ENCODE measurements at places on chromosomes 16 and 17.
A peak's percentile ranks its signal among the peaks of the same experiment; 100 is the strongest.

DNA sequence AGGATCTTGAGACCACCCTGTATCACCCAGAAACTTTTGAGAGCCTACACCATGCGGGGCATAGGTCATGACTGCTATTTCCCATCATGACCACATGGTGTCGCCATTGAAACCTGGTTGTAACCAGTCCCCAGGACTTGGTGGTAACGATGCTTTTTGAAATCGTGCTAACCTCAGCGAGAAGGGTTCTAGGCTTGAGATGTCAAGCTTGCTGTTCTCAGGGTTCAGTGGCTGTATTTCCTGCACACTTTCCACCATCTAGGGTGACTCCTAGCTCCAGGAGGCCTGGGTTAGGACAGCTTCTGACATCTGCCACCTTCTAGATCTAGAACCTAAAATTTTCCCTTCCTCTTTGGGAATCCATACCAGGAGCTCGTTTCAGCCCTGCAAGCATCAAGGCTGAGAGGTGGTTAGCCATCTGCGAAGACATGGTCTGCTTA lies 13.0 kb upstream of the SPNS3 start:
- DNase-seq: peak; percentile 82

- no peak for DNase-seq
Measured at GRCh38 chr16:55529018-55529417, 20.1 kb downstream of the LPCAT2 start.

- no peak for DNase-seq
Measured at GRCh38 chr17:39739885-39740356, 2.2 kb downstream of the GRB7 start.

DNA sequence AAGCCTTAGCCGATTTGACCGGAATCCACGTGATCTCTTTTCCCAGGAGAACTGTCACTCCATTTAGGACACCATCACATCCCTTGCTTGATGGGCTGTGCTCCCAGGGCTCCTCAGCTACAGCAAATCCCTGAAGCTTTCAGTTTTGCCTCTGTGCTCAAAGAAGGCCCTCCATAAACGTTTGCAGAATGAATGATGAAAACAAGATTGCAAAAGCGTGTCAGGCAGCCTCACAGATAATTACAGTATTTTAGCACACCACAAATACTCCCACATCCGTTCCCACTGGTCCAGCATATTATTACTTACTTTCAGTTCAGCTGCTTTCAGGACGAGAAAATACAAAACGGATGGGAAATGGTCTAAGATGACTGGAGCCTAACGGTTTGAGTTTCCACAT lies 84.6 kb downstream of the USP31 start:
- DNase-seq: peak; percentile 42

DNA sequence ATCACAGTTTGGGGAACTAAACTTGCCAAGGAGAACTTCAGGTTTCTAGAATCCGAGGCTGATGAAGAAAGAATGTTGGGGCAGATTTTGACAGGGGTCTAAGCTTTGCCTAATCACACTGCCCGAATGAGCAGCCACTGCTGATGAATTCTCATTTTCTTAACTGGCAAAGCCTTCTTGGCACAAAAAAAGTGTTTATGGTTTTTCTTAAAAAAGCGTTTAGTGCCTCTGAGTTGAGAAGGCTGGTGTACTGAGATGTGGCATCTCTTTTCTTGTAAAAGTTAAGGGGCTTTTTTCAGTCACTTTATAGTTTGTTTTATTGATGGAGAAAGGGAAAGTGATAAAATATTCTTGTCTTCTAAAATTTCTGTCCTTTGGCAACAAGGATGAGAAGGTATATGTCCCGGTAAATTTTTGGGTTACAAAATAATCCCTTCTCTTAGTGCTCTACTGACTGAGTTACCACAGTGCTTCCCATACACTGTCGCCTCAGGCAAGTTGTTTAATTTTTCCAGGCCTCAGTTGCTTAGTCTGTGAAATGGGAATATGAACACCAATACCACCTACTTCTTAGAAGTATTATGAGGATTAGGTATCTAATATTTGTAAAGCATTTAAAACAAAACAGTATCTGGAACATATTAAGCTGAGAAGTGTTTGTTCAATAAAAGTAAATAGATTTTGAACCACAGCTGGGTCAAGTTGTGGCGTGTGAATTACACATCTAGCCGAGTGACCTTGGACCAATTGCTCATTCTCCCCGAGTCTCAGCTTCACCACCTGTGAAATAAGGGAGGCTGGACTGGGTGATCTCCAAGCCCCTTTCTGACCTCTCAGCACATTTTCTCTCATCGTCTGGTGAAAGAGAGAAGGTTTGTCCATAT lies 320.8 kb downstream of the HAPSTR1 start:
- no peak for DNase-seq

DNA sequence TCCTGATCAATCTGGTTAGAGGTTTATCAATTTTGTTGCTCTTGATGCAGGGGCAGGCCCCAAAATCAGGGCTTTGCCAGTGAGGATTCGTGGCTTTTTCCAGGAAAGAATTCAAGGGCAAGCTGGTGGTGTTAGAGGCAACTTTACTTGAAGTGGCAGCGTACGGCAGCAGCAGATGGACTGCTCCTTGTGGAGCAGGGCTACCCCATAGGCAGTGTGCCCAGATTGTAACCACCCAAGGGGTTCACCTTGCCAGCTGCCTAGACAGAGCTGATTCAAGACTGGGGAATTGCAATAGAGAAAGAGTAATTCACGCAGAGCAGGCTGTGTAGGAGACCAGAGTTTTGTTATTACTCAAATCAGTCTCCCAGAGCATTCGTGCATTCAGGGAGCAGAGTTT lies 16.7 kb downstream of the DRC7 start:
- no peak for DNase-seq

GRCh38 chr16:28189245-28189644 lies 22.5 kb downstream of the XPO6 start:
- DNase-seq: peak; percentile 62

GRCh38 chr16:79816081-79816497 lies 215.6 kb upstream of the MAF start:
- DNase-seq: no peak

GRCh38 chr16:89685916-89686315 lies 573 bp upstream of the CDK10 start:
- no peak for DNase-seq

DNA sequence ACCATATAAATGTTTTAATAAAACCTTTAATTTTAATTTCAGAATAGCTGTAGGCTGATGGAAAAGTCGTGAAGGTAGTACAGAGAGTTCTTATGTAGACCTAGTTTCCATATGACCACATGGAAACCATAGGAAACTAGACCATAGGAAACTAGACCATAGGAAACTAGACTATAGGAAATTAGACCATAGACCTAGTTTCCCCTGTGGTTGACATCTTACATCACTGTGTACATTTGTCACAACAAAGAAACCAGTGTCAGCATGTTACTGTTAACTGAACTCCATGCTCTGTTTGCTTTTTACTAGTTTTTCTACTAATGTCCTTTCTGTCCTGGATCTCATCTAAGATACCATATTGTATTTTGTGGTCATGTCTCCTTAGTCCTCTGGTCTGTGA lies 14.6 kb downstream of the NUDT7 start:
- peak; percentile 42 for DNase-seq

DNA sequence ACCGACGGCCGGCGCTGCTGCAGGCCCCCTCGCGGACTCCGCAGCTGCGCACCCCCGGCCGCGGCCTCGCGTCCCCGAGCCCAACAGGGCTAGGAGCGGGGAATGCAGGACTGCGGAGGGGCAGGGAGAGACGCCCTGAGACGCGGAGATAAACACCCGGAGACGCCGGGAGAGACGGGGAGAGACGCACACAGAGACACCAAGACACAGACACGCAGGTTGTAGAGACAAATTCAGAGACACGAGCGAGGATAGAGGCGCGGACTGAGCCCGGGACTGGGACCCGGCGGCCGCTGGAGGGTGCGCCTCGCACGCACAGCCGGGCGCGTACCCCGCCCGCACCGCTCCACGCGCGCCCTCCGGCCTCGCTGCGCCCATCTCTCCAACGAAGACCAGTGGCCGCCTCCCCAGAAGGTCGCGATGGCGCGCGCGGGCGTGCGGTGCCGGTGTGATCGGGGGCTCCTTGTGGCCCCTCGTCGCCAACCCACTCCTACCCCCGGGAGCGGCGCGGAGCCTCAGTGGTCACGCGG lies 902 bp downstream of the STAC2 start:
- DNase-seq: no peak

- DNase-seq: no peak
Measured at GRCh38 chr17:14871921-14872320, 393.2 kb downstream of the PMP22 start.

GRCh38 chr16:31400191-31400590 lies 7.1 kb downstream of the ITGAD start:
- peak; percentile 49 for DNase-seq

DNA sequence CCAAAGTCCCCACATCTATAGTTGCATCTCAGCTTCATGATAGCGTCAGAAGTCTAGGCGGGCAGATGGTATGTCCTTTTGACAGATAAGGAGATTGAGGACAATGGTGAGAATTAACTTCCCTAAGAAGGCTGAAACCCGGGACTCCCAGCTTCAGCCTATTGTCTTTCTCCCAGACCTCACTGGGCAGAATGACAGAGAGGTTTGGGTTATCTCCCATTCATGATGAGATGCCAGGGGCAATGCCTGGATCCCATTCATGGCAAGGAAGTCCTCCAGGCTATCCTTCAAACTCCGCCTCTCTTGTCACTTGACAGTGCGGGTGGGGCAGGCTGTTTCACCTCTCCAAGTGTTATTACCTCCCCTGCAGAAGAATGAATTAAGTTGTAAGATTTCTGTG lies 100.3 kb downstream of the IRX5 start:
- DNase-seq: no peak

DNA sequence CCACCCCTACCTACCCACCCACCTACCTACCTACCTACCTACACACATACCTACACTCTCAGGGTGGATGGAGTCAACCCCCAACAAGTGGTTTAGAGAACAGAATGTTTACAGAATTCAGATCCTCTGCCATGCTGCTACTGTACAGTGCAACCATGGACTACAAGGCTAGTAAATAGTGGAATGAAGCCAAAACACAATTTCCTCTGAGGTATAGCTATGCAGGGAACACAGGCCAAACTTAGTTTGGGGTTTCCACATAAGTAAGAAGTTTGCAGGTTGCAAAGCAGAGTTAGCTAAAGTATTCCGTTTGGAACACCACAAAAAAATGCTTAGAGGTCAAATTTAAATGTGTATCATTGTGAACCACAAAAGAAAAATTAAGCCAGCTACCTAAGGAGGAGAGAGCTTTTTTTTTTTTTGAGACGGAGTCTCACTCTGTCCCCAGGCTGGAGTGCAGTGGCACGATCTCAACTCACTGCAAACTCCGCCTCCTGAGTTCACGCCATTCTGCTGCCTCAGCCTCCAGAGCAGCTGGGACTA lies 2.7 kb upstream of the AP1G1 start:
- no peak for DNase-seq

- DNase-seq: no peak
Measured at GRCh38 chr16:2808181-2808580, 8.9 kb upstream of the PRSS21 start.

- no peak for DNase-seq
Measured at GRCh38 chr16:72942021-72942420, 105.9 kb downstream of the ZFHX3 start.

DNA sequence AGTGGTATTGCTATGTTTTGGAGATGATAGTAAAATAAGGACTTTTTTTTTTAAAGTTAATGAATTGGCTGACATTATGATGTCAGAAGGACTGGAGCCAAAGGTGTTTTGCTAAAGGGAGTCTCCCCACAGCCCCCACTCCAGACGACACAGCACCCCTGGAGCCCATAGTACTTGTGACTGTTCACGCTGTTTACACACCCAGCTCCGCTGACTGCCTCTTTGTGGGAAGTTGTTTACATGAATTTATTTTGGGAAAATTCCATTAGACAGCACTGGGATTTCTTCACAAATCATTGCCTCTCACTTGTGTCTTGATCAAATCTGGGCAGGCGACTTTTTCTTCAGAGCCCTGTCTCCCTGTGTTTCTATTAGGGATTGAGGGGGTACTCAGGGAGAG lies 108.6 kb downstream of the C17orf67 start:
- no peak for DNase-seq

GRCh38 chr17:17724307-17725010 lies 43.2 kb downstream of the RAI1 start:
- DNase-seq: peak; percentile 38

DNA sequence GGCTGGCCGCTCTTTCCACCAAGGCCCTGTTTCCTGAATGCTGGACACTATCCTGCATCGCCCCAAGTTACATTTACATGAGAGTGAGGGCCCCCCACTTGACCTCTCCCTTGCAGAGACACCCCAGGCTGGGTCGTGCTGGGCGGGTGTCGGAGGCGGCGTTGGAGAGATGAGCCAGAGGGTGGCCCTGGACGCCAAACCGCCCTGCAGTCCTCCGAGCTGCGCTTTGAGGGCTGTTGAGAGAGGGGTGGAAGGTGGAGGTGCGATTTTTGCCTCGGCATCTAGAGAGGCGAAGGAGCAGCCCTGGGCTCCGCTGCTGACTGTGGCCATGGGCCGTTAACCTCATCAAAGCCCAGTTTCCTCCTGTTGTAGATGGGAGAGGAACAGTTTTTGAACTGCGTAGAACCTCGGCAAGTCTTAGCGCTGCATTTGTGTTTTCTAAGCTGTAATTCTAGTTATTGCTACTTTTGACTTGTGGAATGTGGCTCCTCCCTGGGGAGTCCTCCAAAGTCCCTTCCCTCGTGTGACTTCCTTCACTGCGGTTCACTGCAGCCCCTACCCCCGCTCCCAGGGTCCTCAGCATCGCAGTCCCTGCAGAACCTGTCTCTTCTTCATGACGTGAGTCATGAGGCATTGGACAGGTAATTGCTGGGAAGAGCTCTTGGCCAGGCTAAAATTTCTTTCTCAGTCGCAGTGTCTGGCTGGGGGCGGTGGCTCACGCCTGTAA lies 986 bp upstream of the ELOB start:
- peak; percentile 33 for DNase-seq

DNA sequence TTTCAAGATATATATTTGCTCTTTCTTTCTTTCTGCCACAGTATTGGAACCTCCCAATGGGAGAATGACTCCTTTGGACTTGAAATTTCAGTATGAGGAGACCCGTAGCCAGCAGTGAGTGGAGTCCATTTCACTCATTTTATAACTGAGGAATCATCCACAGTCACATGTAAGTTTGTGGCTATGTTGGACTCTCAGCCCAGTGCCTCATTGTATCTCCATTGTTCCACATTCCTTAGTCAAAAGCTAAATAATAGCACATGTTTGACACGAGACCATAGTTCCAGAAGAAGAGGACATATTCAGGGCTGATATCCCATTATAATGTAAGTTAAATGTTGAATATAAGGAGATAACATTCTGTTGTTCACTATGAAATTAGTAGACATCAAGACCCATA lies 12.7 kb upstream of the SPAG9 start:
- no peak for DNase-seq

GRCh38 chr16:11144122-11144521 lies 111.9 kb downstream of the SOCS1 start:
- DNase-seq: no peak

- DNase-seq: no peak
Measured at GRCh38 chr17:34723875-34724274, 144.5 kb downstream of the TMEM132E start.

GRCh38 chr16:64478252-64478906 lies 643.5 kb downstream of the CDH11 start:
- DNase-seq: no peak

- no peak for DNase-seq
Measured at GRCh38 chr17:41723801-41724475, 10.5 kb downstream of the HAP1 start.

GRCh38 chr17:31672161-31672819 lies 186.8 kb downstream of the COPRS start:
- no peak for DNase-seq

GRCh38 chr17:75683583-75683982 lies 16.4 kb downstream of the SAP30BP start:
- DNase-seq: no peak

Measured in activated CD4-positive, alpha-beta T cell treated with anti-CD3 and anti-CD28 coated beads, Interleukin-10, Interleukin-2, amounts not matched to agents 100 ng/mL and 50 ng/mL, durations not matched to agents 16 hours and 8 hours (primary cell).